ENCODE measurements at places on chromosomes 2 and 18.

DNA sequence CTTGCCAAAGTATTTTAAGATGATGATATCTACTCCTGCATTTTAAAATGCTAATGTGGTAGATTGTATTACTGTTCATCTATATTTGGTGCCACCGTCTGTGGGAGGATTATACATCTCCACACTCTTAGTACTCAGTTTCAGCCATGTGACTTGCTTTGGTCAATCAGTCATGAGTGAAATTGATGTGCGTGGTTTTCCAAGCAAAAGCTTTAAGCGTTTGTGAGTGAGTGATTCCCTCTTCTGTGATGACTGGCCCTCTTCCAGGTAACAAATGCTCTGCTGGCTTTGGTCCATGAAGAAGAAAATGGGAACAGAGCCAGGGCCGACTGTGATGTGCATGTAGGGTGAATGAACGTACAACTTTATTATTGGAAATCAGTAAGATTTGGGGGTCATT lies 330.4 kb downstream of the LPIN1 start:
- DNase-seq: peak; percentile 8

DNA sequence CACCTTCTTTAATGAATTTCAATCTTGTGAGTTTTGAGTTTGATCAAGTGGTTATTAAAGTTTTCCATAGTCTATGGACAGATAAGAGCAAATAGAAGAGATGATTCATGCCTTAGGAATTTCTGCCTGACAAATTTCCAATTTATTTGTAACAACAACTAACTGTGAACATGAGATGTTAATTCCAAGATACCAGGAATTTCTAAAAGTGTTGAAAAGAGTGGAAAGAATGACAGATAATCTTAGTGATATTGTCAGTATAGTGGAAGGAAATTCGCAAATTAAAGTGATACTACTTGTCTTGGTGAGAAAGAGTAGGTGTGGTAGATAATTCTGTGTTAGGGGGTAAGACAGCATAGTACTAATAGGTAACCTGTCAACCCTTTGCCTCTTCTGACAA lies 82.4 kb downstream of the AGPS start:
- DNase-seq: no peak

DNA sequence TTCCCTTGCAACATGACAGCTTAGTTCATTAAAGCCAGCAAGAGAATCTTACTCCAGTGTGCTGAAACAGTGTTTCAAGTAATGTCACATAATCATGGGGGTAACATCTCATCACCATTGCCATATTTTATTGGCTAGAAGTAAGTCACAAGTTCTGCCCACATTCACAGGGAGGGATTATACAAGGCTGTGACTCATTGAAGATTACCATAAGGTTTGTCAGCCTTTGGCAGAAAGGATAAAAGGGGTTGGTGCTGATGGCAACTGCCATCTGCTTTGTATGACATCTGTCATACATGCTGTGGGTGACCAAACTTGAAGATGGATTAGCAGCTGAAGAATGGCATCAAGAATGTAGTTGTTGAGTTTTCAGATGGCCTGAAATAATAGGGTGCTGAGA lies 61.2 kb downstream of the KCNE4 start:
- DNase-seq: no peak

DNA sequence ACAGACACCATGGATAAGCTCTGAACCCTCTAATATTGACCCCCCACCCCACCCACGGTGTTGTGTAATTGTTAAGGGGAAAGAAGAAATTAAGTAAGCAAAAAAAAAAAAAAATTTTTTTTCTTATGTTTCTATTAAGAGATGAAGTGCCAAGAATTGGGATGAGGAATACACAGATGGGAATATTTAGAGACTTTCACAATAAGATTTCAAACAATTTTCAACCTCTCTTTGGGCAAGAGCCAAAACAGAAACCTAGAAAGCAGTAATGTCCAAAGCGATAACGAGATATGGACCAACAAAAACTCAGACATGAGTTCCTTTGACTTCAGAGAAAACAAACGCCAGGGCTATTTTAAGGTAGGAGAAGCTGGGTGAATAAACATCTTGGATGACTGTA lies 14.4 kb downstream of the PIEZO2 start:
- DNase-seq: no peak

- DNase-seq: no peak
These were observed 113.3 kb downstream of the SMAD2 start for GRCh38 chr18:47817017-47817794.

DNA sequence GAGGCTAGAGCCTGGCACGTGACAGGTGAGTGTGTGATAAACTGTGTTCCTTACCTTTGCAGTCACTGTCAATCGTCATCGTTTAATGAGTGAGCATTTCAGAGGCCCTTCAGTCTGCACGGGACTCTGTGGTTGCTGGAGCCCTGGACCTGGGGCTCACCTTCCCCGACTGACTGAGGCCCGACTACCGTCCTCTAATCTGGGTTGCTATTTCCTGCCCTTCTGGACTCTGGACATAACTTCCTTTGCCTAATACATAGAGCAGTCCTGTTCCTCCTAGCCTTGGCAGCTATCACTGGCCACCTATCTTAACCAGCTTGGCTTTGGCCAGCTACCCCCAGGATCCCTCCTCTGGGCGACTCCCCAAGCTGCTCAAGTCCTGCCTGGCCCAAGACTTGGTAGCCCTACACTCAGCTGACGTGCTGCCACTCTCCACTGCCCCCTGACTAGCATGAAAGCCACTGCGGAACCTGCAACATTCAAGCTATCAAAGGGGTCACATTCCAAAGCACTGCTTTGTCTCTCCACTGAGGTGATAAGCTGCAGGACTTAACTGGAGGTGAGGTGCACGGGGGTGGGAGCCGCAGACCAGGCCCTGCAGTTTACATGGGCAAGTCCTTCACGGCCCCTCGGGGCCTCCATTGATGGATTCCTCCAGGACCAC lies 11.1 kb upstream of the RAB17 start:
- no peak for DNase-seq

- no peak for DNase-seq
These were observed 2.3 kb upstream of the TFCP2L1 start for GRCh38 chr2:121287146-121287798.

GRCh38 chr18:49486606-49486952 lies 455 bp downstream of the C18orf32 start:
- no peak for DNase-seq

DNA sequence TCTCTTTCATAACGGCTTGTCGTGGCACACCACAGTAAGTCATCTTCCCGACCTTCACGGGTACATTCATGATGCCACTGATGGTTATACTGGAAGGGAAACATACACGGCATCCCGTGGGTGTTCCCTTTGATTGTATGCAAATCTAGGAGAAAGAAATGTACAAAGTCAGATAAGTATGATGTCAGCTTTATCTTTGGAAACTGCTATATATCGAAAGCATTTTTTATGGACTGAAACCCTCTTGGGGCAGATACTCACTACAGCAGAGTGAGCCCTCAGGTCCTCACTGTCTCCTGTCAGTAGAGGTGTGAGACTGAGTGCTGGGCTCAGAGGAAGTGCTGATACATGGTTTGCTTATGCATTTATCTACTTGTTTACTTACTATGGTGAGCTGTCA lies 20.4 kb downstream of the PLA2R1 start:
- peak; percentile 74 for DNase-seq

DNA sequence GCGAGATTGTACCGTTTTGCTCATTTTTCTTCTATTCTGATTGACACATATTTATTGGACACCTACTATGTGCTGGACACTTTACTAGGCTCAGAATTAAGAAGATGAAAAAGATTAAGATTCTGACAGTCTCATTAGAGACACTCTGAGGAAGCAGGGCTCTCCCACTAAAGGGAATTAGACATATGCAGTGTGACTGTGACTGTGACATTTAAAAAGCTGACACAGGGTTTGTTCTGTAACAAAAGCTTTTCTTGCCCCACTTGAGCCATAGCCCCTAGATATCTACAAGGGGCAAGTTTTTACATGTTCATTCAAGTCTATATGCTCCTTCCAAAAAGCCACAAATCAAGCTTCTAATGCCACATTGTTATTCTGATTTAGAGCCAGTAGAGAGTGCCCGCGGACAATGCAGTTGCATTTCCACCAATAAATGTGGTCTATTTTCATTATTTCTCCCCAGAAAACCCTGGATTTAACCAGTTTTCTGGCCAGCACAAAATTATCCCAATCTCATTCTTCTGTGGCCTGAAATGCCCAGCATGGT lies 9.8 kb downstream of the ARHGAP25 start:
- no peak for DNase-seq

DNA sequence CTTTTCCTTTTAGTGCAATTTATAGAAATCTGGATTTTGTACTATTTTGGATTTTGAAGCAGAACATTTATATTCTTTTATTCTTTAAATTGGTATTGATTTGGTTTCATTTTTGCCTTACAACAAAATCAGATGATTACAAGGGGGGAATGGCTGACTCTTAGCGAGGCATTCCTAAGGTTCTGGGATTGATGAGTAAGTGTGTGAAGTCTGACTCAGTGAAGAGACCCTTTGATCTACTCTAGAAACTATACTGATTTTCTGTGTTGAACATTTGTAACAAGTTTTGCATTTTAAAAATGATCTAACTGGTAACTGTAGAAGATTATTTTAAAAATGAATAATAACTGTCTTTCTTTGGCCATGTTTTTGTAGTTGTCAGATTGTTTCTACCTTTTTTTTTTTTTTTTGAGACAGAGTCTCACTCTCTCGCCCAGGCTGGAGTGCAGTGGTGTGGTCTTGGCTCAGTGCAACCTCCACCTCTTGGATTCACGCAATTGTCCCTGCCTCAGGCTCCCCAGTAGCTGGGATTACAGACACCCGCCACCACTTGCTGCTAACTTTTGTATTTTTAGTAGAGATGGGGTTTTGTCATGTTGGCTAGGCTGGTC lies 48.7 kb downstream of the TTC39C start:
- no peak for DNase-seq

DNA sequence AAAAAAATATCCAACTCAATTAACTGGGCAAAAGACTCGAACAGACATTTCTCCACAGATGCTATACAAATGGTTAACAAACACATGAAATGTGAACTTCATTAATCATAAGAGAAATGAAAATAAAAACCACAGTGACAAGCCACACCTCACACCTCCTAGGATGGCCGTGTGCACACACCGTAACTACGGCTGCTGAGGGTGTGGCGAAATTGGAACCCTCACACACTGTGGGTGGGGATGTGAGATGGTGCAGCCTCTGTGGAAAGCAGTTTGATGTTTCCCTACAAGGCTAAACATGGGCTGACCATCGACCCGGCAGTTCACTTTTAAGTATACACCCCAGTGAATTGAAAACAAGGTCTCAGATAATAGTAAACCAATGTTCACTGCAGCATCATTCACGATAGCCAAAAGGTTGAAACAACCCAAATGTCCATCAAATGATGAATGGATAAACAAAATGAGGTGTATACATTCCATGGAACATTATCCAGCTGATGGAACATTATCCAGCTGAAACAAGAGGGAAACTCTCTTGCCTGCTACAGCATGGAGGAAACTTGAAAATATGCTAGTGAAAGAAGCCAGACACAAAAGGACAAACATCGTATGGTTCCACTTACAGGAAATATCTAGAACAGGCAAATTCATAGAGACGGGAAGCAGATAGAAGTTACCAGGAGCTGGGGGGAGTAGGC lies 32.2 kb downstream of the ZAP70 start:
- peak; percentile 62 for DNase-seq

Data from stimulated activated CD4-positive, alpha-beta T cell treated with anti-CD3 and anti-CD28 coated beads, Interleukin-1b, Interleukin-23, amount 100 ng/mL, for 48 hours (primary cell).